ENCODE measurements at places on chromosomes 6 and 20.

GRCh38 chr20:52153896-52154295 is 37.7 kb downstream of the ZFP64 start:
- DNase-seq, result no peak

DNA sequence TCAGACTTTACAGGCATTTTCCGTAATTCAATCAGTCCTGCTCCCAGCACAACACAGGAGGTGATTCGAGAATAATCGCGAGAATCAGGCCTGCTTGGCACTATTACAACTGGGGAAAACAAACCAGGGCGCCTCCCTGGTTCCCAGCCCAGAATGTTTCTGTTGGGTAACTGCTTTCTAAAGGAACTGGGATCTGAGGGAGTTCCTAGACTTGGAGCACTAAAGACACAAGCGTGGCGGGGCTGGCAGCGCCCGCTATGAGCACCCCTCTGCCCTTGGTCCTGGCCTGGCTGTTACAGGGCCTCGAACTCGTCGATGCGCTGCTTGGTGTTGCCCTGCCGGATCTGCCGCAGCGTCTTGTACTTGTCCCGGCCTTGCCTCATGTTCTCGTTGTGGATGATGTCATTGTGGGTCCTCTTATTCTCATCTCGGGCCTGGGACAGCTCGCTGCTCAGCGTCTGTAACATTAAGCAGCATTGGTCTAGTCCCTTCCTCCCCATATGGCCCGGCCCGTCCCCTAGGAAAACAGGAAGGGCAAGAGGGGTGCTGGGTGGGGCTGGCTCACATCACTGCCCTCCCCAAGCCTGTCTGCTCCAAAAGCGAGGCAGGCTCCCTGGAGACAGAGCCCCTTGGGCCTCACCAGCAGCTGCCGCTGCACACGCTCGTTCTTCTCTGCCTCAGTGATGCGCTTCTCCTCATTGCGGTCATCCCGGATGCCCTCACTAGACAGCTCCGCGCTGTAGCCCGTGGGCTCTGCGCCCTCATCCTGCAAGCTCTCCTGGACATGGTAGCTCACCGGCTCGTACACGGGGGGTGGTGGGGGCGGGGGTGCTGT is 52.3 kb downstream of the EZR start:
- DNase-seq, result no peak

GRCh38 chr6:155498370-155498769 is 42.7 kb upstream of the NOX3 start:
- no peak for DNase-seq

DNA sequence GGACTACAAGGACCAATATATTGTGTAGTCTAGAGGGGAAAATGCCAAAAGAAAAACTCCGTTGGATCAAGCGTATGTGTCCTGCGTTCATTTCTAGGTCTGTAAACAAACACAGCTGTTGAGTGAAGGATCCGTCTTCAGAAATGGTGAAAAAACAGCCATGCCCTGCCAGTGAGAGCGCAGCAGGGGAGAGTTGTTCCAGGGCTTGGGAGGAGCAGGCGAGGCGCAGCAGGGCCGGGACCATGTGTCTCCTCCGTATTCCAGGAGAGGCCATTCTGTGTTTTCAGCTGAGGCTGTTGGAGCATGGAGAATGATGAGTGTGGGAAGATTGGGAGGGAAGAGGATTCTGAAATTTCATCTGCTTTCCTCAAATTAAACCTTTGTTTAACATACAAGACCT is 38.0 kb downstream of the BMP6 start:
- no peak for DNase-seq

- no peak for DNase-seq
These were observed 2.1 kb downstream of the BTN1A1 start for GRCh38 chr6:26502165-26502564.

DNA sequence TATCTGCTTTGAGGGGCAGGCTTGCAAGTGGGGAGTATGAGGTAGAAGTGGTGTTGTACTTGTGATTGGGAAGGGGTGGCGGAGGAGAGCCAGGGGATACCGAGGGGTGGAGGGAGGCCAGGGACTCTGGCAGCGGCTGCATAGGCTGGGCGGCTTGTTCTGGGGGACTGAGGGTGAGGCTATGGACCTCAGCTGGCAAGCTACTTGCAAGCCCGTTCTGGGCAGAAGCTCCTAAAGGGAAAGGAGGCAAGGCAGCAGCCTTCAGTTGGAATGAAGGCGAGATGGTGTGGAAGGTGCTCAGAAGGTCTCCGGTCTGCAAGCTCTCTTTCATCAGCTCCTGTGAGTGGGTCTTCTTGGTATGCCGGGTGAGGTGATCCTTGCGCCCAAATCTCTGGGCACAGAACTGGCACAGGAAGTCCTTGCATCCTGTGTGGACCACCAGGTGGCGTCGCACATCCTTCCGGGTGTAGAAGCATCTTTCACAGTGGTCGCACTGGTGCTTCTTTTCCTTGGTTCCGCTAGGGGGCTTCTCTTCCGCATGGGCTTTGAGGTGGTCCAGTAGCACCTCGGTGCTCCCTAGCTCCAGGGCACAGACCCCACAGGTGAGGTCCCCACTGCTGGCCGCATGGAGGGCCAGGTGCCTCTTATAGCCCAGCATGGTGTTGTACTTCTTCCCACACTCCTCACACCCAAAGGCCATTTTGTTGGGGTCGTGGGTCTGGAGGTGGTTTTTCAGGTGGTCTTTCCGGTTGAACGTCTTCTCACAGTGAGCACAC is 66.0 kb downstream of the PLAGL1 start:
- DNase-seq, result peak; percentile 52

DNA sequence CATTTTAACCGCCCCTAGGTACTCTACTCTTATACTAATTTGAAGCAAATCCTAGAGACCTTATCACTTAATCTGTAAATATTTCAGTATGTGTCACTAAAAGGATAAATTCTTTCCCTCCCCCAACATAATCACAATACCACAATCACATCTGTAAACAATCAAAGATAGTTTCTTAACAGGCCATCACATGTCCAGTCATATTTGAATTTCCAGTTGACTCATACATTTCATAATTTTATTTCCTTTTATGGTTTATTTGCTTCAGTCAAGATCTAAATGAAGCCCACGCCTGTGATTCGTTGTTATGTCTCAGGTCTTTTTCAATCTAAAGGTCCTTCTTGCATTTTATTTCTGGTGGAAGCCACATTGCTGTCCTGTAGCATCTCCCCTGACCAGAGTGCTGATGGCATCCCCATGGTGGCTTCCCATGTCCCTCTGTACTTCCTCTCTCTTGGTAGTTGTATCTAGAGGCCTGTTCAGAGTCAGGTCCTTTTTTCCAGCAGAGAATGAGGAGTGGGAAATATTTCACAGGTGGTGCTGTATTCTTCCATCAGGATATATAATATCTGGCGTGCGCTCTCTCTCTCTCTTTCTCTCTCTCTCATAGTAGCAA is 128.6 kb upstream of the SLC22A23 start:
- DNase-seq, result no peak

DNA sequence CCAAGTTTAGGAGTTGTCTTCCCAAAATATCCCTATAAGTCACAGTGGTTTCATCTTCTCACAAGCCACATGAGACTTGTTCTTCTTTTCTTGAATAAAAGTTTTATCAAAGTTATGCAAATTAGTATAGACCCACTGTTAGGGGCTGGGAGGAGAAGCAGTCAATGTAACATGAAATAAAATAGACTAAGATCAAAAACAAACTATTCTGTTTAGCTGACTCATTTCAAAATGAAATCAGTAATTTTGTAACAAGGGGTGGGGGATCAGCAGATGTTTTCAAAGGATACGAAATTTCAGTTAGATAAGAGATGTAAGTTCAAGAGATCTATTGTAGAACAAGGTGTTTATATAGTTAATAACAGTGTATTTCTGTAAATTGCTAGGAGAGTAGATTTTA is 339.6 kb upstream of the PRDM1 start:
- no peak for DNase-seq

DNA sequence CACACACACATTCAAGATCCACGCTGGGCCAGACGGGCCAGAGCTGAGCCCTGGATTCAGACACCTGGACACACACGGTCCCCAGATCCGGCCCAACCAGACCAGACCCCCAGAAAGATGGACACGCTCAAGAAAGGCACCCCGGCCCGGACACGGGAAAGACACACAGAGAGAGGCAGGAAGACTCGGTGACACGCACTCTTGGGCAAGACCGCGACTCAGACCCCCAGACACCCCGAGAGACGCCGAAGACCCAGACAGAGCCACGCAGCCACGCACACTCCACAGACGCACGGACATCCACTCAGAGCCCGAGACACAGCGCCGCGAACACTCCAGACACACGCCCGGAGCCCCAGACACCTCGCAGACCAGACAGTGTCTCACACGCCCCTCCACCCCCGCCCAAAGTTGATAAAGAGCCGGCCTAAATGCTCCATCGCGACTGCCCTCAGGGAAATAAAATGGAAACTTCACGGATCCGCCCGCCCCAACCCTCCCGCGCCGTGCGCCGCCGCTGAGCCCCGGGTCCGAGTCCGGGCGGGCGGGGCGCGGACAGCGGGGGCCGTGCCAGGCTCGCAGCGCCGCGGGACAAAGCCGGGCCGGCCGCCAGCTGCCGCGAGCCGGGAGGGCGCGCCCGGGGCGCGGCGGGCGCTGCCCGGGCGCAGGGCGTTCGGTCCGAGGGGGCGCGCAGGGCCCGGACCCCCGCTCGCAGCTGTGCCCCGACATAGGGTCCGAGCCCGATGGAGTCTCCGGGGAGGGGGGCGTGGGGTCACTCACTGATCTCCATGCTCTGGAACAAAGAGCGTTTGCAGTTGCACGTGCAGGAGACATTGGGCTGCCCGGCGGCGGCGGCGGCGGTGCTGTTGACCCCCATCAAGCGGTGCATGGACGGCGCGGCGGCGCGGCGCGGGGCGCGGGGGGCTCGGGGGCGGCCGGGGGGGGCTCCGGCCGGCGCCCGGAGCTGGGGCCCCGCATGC is 831 bp downstream of the PMEPA1 start:
- peak; percentile 22 for DNase-seq

DNA sequence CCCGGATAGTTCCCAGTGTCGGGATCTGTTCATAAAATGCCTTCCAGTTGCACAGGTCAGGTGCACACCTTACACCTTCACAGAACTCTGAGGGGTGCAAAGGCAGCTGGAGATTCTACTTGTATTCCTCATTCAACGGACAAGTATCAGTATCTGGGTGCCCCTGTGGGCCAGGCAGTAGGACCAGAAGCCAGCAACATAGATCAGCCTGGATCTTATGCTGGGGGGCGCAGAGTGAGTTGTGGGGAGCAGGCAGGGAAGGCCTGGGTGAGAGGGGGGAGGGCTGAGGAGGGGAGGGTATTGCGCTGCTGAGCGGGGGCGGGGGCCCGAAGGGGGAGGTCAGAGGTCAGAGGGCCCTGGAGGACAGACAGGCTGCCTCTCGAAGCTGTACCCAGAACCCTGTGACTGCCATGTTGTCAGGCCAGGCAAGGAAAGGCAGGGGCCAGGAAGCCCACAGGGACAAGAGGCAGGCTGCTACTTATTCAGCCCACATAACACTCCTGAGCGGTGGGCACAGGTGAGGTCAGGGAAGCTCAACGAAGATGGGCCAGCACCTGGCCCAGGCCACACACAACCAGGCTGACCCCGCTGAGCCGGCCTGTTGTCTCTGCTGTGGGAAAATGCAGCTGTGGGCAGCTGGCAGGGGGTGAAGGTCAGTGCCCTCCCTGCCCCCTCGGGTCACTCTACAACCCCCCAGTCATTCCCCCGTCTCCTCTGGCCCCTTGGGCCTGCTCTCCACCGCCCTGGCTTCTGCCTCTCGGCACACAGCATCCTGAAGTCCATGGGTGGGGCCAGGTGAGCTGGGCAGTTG is 1.1 kb downstream of the OPRL1 start:
- no peak for DNase-seq

DNA sequence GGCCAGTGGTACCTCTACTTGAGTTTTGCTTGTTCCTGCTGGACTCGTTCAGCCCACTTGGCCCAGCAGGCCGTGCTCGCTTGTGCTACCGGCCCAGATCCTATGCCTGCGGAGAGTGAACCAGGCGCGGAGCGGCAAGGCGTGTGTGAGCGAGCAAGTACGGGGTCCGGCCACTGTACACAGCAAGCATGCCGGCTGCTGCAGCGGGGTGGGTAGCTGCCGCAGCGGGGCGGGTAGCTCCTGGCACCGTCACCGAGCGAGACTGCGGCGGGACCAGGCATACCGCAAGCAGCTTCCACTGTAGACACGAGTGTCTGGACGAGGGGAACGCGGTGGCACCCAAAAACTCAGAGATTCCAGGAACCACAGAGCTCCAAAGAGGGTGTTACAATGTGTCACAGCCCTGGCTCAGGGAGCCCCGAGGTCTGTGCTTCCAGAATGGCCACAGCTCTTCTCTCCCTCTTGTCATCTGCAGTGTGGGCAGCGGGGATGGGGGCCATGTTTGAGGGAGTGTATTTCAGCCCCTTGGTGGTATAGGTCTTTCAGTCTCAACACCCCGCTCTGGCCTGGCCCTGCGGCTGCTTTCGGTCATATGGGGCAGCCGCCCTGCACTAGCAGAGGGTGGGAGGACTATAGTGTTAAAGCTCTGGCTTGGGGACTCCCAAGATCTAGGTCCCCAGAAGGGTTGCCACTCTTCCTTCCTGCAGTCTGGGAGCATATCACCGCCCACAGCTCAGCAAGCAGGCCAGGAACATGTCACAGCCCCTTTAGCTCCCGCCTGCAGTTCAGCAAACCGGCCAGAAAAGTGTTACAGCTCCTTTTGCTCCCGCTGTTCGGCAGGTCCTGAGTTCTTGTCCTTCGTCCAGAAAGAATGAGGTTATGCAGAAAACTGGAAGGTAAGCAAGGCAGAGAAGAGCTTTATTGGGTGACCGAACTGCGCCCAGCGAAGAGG is 6.1 kb upstream of the RWDD1 start:
- peak; percentile 8 for DNase-seq

- no peak for DNase-seq
These were observed 31.9 kb downstream of the PLCG1 start for GRCh38 chr20:41169162-41169690.

DNA sequence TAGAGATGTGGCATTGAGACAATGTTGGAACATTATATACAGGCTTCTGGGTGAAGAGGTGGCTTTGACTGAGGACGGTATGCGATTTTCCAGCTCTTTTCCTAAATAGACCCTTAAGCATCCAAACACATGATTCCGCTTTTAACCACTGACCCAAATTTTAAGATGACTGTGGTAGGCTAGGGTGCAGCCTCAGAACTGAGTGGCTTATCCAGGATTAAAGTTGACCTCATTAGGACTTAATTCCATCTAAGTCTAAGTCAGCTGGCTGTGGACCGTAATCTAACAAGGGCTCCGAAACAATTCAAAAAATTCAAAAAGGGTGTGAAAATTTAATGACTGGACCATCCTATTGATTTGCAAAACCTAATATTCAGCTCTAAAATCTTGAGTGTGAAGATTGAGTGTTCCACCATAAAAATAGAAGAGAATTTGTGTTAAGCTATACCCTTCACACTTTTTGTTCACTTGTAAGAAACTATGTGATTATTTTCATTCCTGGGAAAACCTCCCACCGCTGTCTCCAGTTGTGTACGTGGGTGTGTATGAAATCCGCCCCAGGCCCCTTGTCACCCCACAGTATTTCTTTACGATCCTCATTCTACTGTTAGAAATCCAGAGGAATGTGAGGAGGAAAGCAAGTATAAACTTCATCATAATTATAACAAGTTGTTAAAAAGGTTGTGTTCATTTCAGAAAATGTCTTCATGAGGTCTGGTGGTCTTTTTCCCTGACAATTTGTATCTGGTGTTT is 2.7 kb downstream of the PCMTD2 start:
- DNase-seq, result no peak

Measured in stimulated activated CD4-positive, alpha-beta T cell treated with anti-CD3 and anti-CD28 coated beads, Interleukin-4, amount 100 ng/mL, for 24 hours (primary cell).